ENCODE measurements at places on chromosomes 7 and 10. TPM values are rescaled to one million over a fixed set of nuclear protein-coding genes. Genes with fewer than 3 reads are reported as not detected.

DNA sequence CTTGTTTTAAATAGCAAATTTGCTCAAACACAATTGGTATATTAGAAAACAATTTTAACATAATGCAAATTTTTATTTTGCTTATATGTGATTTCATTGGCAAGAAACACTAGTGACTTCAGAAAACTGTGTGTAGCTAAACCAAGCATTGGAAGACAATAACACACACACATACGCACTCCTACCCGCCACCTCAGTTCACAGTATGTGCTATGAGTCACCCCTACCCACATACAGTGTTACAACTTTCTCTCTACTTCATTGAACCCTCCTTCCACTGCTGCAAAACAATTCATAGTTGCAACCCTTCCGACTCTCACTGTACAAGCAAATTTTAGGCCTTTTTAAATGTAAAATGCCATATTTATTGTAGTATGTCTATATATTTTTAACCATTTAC is 119.9 kb upstream of the THSD7A start:
- H3K36me3 ChIP-seq: no peaks in the 10 kb centered on the region
- H3K4me1 ChIP-seq: no peaks in the 10 kb centered on the region
- no peak overlapping the region for H3K27ac ChIP-seq
- H3K27me3 ChIP-seq: no peaks in the 10 kb centered on the region

DNA sequence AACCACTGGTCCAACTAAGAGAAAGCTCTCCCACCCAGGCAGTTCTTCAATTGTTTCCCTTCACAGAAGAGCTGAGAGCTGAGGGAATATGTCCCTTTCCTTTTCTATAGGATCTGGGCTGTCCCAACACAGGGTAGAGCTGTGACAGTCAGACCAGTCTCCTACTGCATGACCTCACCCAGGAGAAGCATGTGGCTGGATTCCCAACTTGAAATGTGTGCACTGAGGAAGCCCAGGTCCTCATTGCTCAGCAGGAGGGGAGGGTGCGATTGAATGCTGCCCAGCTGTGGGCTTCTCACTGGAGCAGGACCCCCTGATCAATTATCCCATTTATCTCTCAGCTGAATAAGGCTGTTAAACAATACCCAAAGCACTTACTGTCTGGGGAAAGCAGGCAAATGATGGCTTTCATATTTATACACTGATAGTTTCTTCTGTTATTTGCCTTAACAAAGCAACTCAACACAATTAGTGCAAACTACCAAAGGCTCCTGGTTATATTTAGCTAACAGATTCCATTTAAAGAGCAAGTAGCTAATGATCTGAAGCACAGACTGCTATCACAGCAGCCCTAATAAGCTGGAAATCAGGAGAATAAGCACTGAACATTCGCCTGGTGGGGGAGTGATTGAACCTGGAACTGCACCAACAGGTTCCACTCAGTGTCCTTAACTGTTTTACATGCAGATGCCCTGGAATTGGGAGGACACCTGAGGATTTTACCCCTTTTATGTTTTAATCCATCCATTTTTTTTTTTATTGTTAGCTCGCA is 508.8 kb downstream of the CCSER2 start:
- H3K4me1 ChIP-seq: no peaks in the 10 kb centered on the region
- DNase-seq: no peak
- no peaks in the 10 kb centered on the region for H3K36me3 ChIP-seq
- no peaks in the 10 kb centered on the region for H3K27me3 ChIP-seq
- H3K27ac ChIP-seq: no peak overlapping the region

- no peak for DNase-seq
- H3K36me3 ChIP-seq: peaks cover 23% of the 10 kb centered on the region
- H3K27me3 ChIP-seq: no peaks in the 10 kb centered on the region
- H3K4me1 ChIP-seq: no peaks in the 10 kb centered on the region
- H3K27ac ChIP-seq: no peak overlapping the region
These were observed 11.2 kb downstream of the ANKMY2 start for GRCh38 chr7:16634271-16634738.

- H3K4me1 ChIP-seq: peaks cover 18% of the 10 kb centered on the region
- no peak overlapping the region for H3K27ac ChIP-seq
- peaks cover 27% of the 10 kb centered on the region for H3K27me3 ChIP-seq
- no peak for DNase-seq
- H3K36me3 ChIP-seq: peaks cover 2% of the 10 kb centered on the region
These were observed 2.7 kb upstream of the FRAT2 start for GRCh38 chr10:97336942-97337831.

DNA sequence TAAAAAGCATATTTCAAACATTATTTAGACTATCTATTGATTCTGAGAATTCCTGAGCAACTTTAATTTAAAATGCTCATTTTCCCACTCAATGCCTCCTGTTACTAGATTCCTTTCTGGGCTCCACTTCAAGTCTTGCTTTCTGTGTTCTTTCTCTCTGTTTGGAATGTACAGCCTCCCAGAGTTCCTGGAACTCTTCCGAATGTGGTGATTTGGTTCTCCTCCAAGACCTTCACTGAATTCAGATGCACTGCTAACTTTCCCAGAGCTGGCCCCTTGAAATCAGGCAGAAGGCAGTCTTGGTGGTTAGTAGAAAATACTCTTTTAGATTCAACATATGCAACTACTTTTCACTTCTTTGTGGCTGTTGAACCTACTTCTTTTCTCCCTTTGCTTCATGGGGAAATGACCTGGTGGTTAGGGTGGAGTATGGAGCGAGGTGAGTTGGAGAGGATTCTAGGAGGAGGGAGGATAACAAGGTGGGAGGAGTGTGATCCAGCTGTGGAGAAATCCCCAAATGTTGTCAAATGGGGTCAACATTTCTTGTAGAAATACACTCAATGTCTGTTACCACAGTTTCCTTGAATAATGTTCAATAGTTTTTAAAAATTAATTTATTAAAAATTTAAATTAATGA is 27.9 kb upstream of the CCDC7 start:
- no peak overlapping the region for H3K4me3 ChIP-seq
- no peaks in the 10 kb centered on the region for H3K36me3 ChIP-seq
- H3K27me3 ChIP-seq: no peaks in the 10 kb centered on the region
- DNase-seq: no peak
- no peak overlapping the region for H3K27ac ChIP-seq

GRCh38 chr7:128404143-128404681 is 5.6 kb downstream of the IMPDH1 start:
- peaks cover 25% of the 10 kb centered on the region for H3K4me1 ChIP-seq
- peaks cover 6% of the 10 kb centered on the region for H3K36me3 ChIP-seq
- peaks cover 6% of the 10 kb centered on the region for H3K27me3 ChIP-seq
- peak overlapping the region; percentile 80 for H3K4me3 ChIP-seq
- H3K27ac ChIP-seq: no peak overlapping the region

DNA sequence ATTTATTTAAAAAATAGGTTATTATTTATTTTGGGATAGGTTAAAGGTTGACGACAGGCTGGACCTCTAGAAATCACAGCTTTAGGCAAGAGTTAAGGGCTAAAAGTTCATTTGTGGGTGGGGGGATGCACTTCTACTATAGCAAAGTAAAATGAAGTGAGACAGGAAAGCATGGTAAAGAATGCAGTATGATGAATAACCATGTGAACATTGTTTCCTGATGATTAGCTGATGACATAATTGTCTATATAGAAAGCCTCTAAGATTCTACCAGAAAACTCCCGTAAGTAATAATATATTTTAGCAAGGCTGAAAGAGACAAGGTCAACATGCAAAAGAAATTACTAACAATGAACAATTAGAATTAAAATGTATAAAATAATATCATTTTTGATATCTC is 25.7 kb upstream of the PRSS37 start:
- no peak for DNase-seq
- no peak overlapping the region for H3K27ac ChIP-seq
- H3K36me3 ChIP-seq: no peaks in the 10 kb centered on the region
- no peaks in the 10 kb centered on the region for H3K27me3 ChIP-seq
- no peak overlapping the region for H3K4me3 ChIP-seq

GRCh38 chr10:34885898-34886297 is 70.8 kb upstream of the PARD3 start:
- peaks cover 2% of the 10 kb centered on the region for H3K4me1 ChIP-seq
- H3K27ac ChIP-seq: no peak overlapping the region
- H3K27me3 ChIP-seq: no peaks in the 10 kb centered on the region
- no peaks in the 10 kb centered on the region for H3K36me3 ChIP-seq

DNA sequence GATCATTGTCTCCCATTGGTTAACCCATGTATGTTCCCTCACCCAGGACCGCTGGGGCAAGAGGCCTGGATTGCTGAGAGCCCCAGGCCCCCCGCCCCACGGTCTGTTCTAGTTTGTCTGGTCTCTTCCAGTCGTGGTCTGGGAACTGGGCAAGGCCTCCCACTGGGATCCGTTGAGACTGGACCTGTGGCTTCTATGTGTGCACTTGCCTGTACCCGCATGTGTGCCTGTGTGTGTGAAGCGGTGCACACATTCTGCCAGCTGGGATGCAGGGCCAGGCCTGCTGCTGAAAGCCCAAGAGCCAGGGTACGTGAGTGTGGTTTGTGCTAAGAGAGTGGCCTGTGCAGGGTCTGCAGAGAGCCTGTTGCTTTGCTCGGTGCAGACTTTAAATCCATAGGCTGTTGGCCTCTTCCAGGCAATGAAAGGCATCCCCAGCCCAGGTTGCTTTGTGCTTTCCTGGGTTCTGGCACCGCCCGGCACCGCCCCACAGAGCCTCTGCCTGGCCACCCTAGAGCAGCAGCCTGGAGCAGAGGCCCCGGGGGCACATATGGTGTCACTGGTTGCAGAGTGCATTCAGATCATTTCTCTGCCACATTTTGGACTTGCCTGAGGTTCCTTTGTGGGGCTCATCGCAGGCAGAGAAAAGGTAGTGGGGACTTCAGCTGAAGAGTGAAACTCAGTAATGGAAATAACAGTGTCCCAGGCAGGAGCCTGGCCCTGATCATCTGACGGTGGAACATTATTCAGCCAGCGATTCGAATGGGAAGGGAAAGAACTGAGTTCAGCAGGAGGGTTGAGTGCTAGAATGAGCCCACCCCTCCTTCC is 215.5 kb downstream of the GLRX3 start:
- no peaks in the 10 kb centered on the region for H3K36me3 ChIP-seq
- H3K27ac ChIP-seq: no peak overlapping the region

GRCh38 chr10:1299041-1299726 is 243.0 kb downstream of the WDR37 start:
- peaks cover 11% of the 10 kb centered on the region for H3K27me3 ChIP-seq
- no peaks in the 10 kb centered on the region for H3K36me3 ChIP-seq
- H3K27ac ChIP-seq: no peak overlapping the region
- no peak overlapping the region for H3K4me3 ChIP-seq
- H3K4me1 ChIP-seq: no peaks in the 10 kb centered on the region

GRCh38 chr7:85602196-85602595 is 415.3 kb upstream of the SEMA3D start:
- H3K36me3 ChIP-seq: no peaks in the 10 kb centered on the region
- no peak overlapping the region for H3K27ac ChIP-seq
- H3K27me3 ChIP-seq: no peaks in the 10 kb centered on the region
- no peaks in the 10 kb centered on the region for H3K4me1 ChIP-seq
- DNase-seq: no peak

DNA sequence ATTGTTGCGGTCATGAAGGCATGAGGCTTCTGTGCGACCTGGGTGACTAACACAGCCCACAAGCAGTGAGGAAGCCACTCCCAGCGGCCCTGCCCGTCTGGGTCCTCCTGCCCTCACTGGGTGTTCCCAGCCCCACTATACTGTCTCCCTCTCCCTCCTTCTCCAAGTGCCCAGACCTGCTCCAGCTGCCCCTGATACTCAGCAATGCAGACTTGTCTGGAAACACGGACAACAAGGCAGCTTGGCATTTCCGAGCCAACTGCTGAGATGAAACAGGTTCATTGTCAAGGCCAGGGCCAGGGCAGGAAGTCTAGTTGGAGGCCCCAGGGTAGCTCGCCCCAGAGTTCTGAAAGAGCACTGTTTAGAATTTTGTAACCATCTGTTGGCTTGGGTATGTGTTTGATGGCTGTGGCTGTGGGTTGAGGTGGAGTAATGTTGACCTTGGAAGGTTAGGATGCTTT is 95.7 kb downstream of the RBM20 start:
- peaks cover 19% of the 10 kb centered on the region for H3K4me1 ChIP-seq
- H3K4me3 ChIP-seq: no peak overlapping the region

DNA sequence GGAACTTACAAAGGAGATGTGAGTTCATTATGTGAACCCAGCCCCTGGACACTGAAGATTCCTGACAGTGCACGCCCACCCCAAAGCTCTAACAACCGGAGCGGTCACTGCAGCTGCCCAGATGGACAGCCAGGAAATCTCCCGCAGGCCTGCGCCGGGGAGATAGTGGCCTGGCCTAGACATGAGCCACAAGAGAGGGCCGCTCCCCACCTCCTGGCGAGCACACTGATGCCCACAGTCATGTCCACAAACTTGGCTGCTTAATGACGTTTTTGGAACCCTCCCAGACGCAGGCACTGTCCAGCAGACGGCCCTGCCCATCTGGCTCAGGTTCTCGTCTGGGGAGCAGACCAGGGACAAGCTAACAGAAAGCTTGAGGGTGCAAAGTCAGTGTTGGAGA is 34.2 kb downstream of the TCERG1L start:
- no peaks in the 10 kb centered on the region for H3K4me1 ChIP-seq
- H3K27me3 ChIP-seq: no peaks in the 10 kb centered on the region
- H3K36me3 ChIP-seq: no peaks in the 10 kb centered on the region
- no peak overlapping the region for H3K4me3 ChIP-seq
- no peak overlapping the region for H3K27ac ChIP-seq
- no peak for DNase-seq

- H3K4me1 ChIP-seq: no peaks in the 10 kb centered on the region
- H3K27ac ChIP-seq: no peak overlapping the region
- H3K36me3 ChIP-seq: no peaks in the 10 kb centered on the region
These were observed 10.9 kb downstream of the SCART1 start for GRCh38 chr10:133464582-133465031.

GRCh38 chr10:27568196-27569175 is 64.4 kb downstream of the RAB18 start:
- peaks cover 7% of the 10 kb centered on the region for H3K36me3 ChIP-seq
- H3K27ac ChIP-seq: peak overlapping the region; percentile 79
- no peak overlapping the region for H3K4me3 ChIP-seq
- DNase-seq: no peak
- H3K4me1 ChIP-seq: peaks cover 32% of the 10 kb centered on the region
- no peaks in the 10 kb centered on the region for H3K27me3 ChIP-seq

PDZD7 gene
- total RNA-seq: 0.59 TPM

WDR86 gene
- not detected for total RNA-seq

RASA4B gene
- 14.8 TPM for total RNA-seq

ZEB1 gene
- 48.9 TPM for total RNA-seq

MYO3A gene
- total RNA-seq: 0.73 TPM

CALML3 gene
- not detected for total RNA-seq

MDFIC gene
- total RNA-seq: 58.0 TPM

PLAC9 gene
- total RNA-seq: not detected

CYP17A1 gene
- not detected for total RNA-seq

PODXL gene
- 2.3 TPM for total RNA-seq

H2BK1 gene
- total RNA-seq: not detected

NAMPT gene
- 188 TPM for total RNA-seq

VAX1 gene
- not detected for total RNA-seq

FBXO24 gene
- total RNA-seq: 1.3 TPM

Measured in activated CD8-positive, alpha-beta memory T cell treated with anti-CD3 and anti-CD28 coated beads, Interleukin-2, amount 10 ng/mL, durations not matched to agents 7 days and 5 days (primary cell).